Astrocyte (in vitro differentiated cells and primary cell): ENCODE measurements at places on chromosomes 7 and 10. TPM values are rescaled to one million over a fixed set of nuclear protein-coding genes. Genes with fewer than 3 reads are reported as not detected.

DNA sequence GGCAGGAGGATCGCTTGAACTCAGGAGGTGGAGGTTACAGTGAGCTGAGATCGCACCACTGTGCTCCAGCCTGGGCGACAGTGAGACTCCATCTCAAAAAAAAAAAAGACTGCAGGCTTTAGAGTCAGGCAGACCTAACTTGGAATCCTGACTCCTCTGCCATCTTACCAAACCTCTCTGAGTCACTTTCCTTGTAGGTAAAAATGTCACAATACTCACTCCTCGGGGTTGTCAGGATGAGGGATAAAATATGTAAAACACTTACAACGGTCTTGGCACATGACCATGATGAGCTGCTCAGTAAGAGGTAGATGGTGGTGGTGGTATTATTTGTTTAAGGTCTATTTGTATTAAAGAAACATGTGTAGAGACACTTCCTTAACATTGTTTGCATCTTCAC, 154.1 kb upstream of the PDE1C start:
- DNase-seq, result no peak
- no peak overlapping the region for H3K4me3 ChIP-seq
- no peak overlapping the region for H3K27ac ChIP-seq
- H3K4me1 ChIP-seq, result no peaks in the 10 kb centered on the region
- H3K27me3 ChIP-seq, result no peaks in the 10 kb centered on the region

- H3K36me3 ChIP-seq, result no peaks in the 10 kb centered on the region
- no peak overlapping the region for H3K27ac ChIP-seq
- H3K4me3 ChIP-seq, result no peak overlapping the region
These were observed 133.2 kb upstream of the IGFBP3 start for GRCh38 chr7:46054272-46054671.

Gene OR9A2
- not detected in 2 replicates for total RNA-seq

DNA sequence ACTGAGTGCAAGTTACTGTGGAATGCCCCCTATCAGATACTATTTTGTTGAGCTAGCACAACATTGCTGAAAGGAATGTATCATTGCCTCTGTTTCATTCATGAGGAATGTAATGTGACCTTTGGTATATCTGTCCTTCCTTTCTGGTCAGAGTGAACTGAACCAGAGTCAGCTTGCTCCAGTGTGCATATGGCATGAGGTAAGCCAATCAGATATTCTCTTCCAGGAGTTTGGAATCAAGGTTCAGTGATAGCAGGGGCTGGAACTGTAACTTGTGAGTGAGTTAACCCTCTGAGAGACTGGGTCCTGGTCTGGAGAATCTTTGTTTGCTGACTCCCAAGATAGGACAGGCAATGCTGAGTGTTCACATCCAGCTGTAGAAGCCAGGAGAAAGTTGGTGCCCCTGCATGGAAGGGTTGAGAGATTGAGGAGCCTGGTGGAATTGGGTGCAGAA, 45.3 kb upstream of the OSBPL3 start:
- DNase-seq, result peak; percentile 93
- no peaks in the 10 kb centered on the region for H3K27me3 ChIP-seq
- H3K36me3 ChIP-seq, result no peaks in the 10 kb centered on the region
- H3K4me3 ChIP-seq, result peak overlapping the region; percentile 2
- H3K4me1 ChIP-seq, result peaks cover 33% of the 10 kb centered on the region

DNA sequence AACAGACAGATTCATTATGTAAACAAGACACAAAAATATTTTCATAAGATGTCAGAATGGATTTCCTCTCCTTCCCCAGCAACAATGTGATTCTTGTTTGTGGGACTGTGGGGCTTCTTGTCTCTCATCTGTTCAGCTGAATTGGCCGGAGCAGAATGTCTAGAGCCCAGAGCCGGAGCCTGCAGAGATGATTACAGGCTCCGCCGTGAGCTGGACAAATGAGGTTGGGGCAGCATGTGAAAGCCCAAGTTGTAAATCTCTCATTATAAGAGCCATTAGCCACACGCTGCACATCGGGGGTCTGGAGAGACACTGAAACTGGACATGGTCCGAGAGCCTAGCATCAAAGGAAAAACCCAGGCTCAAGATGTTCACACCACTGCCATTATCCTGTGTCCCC, 137.0 kb upstream of the ADAM12 start:
- H3K4me1 ChIP-seq, result peaks cover 7% of the 10 kb centered on the region
- H3K27me3 ChIP-seq, result peaks cover 35% of the 10 kb centered on the region
- H3K4me3 ChIP-seq, result no peak overlapping the region
- H3K36me3 ChIP-seq, result no peaks in the 10 kb centered on the region
- no peak for DNase-seq
- H3K27ac ChIP-seq, result no peak overlapping the region

GRCh38 chr7:113373863-113374262, 255.5 kb upstream of the SMIM30 start:
- H3K27ac ChIP-seq, result no peak overlapping the region
- no peak overlapping the region for H3K4me3 ChIP-seq
- no peak for DNase-seq
- no peaks in the 10 kb centered on the region for H3K4me1 ChIP-seq
- H3K36me3 ChIP-seq, result no peaks in the 10 kb centered on the region
- no peaks in the 10 kb centered on the region for H3K27me3 ChIP-seq

DNA sequence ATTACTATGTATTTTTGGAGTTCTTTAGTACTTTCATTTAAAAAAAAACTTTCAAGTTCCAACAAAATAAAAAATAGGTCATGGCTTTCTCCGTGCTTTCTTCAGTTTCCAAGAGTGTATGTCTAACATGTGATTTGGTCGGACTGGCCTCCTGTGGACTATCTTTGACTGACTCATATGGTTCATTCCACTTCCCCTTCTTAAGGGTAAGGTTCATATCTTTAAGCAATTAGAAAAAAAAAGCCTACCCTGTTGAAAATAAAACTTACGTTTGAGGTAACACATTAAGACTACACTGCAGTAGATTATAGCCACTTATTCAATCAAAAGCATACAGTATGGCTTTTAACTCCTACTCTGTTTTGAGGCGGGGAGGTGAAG, 112.8 kb upstream of the AHR start:
- H3K27ac ChIP-seq, result no peak overlapping the region
- no peaks in the 10 kb centered on the region for H3K27me3 ChIP-seq

Gene MOGAT3
- total RNA-seq, result not detected in 2 replicates

Gene PHTF2
- 27.0 and 36.2 TPM in 2 replicates for total RNA-seq

Gene LRRC18
- total RNA-seq, result not detected in 2 replicates

DNA sequence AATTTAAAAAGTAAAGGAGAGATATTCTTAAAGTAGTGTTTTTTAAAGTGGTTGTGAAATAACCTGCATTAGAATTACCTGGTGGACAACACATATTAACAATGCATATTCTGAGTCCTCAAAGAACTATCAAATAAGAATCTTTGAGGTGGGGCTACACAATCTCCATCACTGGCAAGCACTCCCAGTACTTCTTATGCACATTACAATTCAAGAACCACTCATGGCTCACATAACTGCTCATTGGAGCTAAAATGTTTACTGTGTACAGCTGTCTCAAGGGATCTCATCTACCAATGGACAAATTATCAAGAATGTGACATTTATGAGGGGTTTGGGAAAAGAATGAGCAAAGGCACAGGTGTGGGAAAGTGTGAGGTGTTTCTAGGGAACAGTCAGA, 692.0 kb downstream of the PHTF2 start:
- no peaks in the 10 kb centered on the region for H3K27me3 ChIP-seq
- no peaks in the 10 kb centered on the region for H3K36me3 ChIP-seq
- DNase-seq, result no peak
- no peaks in the 10 kb centered on the region for H3K4me1 ChIP-seq

DNA sequence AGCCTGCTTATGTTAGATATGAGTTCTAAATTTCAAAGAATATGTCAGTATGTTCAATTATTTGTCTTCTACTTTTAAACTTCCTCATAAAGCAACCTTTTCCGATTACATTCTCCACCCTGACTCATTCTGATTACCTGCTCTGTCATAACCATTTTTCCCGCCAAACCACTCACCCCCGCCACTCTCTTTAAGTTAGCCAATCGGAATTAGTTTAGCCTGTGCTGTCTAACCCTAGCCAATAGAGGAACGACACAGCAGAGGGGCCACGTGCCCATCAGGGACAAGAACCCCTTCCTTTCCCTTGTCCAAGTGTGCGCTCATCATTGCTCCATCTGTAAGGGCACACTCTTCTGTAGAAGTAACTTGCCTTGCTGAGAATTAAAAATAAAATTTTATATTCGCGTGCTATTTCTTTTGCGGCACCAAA, 91.4 kb downstream of the CCDC71L start:
- no peak overlapping the region for H3K27ac ChIP-seq
- H3K4me3 ChIP-seq, result no peak overlapping the region
- no peaks in the 10 kb centered on the region for H3K27me3 ChIP-seq
- DNase-seq, result no peak
- no peaks in the 10 kb centered on the region for H3K36me3 ChIP-seq

DNA sequence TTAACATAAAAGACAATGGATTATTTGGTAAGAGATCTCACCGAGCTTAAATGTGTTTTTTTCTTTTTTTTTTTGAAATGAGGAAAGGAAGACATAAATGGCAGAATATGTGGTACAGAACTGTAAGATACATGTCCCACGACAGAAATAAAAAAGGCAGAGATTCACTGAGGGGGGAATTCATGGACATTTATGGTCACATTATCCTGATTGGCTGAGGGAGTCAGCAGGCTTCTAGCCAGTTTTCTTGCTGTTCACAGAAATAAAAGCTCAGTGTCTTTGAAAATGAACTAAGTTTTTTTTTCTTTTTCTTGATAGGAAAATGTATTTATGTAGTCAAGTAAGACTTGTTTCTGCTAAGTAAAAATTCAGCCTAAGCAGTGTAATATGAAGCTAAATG, 8.2 kb upstream of the FAS start:
- no peak for DNase-seq
- no peaks in the 10 kb centered on the region for H3K27me3 ChIP-seq
- H3K4me1 ChIP-seq, result peaks cover 17% of the 10 kb centered on the region
- no peak overlapping the region for H3K27ac ChIP-seq

DNA sequence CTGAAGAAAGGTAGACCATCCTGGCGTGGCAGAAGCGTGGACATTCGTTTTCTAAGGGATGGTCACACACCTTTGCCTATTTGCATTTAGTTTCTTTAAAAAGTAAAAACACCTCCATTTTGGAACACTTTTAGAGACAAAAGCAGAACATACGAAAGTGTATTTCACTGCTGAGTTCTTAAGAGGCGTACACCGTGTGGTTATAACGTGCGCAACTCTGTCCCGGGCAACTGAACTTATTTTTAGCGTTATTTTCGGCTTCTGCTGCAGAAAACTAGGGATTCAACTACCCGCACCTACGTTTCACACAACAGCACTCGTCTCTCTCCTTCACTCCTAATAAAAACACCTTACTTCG, 557 bp upstream of the LSM8 start:
- peak overlapping the region; percentile 97 for H3K4me3 ChIP-seq
- H3K4me1 ChIP-seq, result peaks cover 11% of the 10 kb centered on the region
- peak overlapping the region; percentile 90 for H3K27ac ChIP-seq
- peaks cover 13% of the 10 kb centered on the region for H3K36me3 ChIP-seq

DNA sequence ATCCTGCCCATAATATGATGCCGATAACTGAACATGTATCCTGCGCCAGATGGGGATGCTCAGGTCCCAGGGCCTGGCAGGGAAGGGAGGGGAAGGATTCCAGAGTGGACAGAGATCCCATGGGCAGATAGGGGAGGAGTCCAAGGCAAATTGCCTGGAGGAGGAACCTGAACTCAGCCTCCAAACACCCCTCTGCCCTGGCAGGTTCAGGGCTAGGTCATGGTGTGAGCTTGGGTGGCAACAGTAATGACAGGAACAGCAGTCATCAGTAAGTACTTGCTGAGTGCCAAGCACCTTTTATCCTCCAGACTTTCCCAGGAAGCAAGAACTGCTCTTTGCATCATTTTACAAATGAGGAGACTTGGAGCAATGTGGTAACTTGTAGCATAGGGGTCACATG, 3.8 kb upstream of the PALD1 start:
- H3K4me3 ChIP-seq, result no peak overlapping the region
- no peaks in the 10 kb centered on the region for H3K36me3 ChIP-seq
- peaks cover 15% of the 10 kb centered on the region for H3K4me1 ChIP-seq
- DNase-seq, result no peak

GRCh38 chr7:122430710-122431109, 126.2 kb upstream of the FEZF1 start:
- no peak for DNase-seq
- H3K4me1 ChIP-seq, result no peaks in the 10 kb centered on the region
- H3K27ac ChIP-seq, result no peak overlapping the region
- H3K36me3 ChIP-seq, result no peaks in the 10 kb centered on the region
- H3K27me3 ChIP-seq, result no peaks in the 10 kb centered on the region
- no peak overlapping the region for H3K4me3 ChIP-seq

- no peak overlapping the region for H3K27ac ChIP-seq
- H3K4me3 ChIP-seq, result no peak overlapping the region
- no peak for DNase-seq
- H3K4me1 ChIP-seq, result no peaks in the 10 kb centered on the region
- H3K36me3 ChIP-seq, result no peaks in the 10 kb centered on the region
- no peaks in the 10 kb centered on the region for H3K27me3 ChIP-seq
These were observed 544.2 kb upstream of the PHF14 start for GRCh38 chr7:10429511-10429910.

DNA sequence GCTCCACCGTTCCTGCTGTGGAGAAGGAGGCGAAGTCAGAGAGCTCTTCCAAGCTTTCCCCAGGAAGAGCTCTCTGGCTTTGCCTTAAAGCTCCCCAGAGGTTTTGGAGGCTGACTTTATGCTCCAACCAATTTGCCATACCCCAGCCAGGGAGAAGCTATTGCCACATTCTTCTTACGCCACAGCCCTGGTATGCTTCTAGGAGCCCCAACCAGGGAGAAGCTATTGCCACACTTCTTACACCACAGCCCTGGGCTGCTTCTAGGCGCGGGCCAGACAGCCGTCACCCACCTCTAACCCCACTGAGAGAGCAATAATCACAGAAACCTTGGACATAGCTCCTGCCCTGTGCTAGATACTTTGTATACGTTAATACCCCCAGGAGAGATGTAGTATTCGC, 951 bp downstream of the ELOVL3 start:
- H3K36me3 ChIP-seq, result no peaks in the 10 kb centered on the region
- no peak overlapping the region for H3K4me3 ChIP-seq
- peaks cover 29% of the 10 kb centered on the region for H3K4me1 ChIP-seq
- H3K27ac ChIP-seq, result no peak overlapping the region

GRCh38 chr10:107545717-107546116, 381.2 kb upstream of the SORCS1 start:
- no peak overlapping the region for H3K4me3 ChIP-seq
- peaks cover 14% of the 10 kb centered on the region for H3K4me1 ChIP-seq
- no peaks in the 10 kb centered on the region for H3K36me3 ChIP-seq
- no peaks in the 10 kb centered on the region for H3K27me3 ChIP-seq
- no peak overlapping the region for H3K27ac ChIP-seq
- DNase-seq, result no peak

Gene UNCX
- not detected in 2 replicates for total RNA-seq

DNA sequence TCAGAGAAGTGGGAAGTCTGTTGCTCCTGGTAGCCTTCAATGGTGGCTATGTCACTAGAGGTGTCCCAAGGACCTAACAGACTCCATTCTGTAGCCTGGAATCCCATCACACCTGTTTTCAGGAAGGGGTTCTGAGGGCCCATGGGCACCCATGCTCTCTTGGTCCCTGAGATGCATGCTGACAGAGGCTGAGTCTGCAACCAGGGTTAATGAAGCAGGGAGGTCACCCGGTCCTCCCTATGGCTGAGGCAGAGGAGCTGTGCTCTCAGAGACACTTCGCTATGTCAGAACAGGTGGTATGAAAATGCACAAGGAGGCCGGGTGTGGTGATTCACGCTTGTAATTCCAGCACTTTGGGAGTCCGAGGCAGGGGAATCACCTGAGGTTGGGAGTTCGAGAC, 452.1 kb downstream of the TCERG1L start:
- no peaks in the 10 kb centered on the region for H3K36me3 ChIP-seq
- no peak overlapping the region for H3K27ac ChIP-seq
- no peaks in the 10 kb centered on the region for H3K4me1 ChIP-seq
- no peak for DNase-seq
- H3K27me3 ChIP-seq, result no peaks in the 10 kb centered on the region
- no peak overlapping the region for H3K4me3 ChIP-seq

Gene CRHR2
- not detected in 2 replicates for total RNA-seq

Gene CACNA2D1
- total RNA-seq, result 53.4 and 65.4 TPM in 2 replicates
